Coronary artery (tissue), 2 donors: ENCODE measurements at places on chromosomes 2 and 18.

DNA sequence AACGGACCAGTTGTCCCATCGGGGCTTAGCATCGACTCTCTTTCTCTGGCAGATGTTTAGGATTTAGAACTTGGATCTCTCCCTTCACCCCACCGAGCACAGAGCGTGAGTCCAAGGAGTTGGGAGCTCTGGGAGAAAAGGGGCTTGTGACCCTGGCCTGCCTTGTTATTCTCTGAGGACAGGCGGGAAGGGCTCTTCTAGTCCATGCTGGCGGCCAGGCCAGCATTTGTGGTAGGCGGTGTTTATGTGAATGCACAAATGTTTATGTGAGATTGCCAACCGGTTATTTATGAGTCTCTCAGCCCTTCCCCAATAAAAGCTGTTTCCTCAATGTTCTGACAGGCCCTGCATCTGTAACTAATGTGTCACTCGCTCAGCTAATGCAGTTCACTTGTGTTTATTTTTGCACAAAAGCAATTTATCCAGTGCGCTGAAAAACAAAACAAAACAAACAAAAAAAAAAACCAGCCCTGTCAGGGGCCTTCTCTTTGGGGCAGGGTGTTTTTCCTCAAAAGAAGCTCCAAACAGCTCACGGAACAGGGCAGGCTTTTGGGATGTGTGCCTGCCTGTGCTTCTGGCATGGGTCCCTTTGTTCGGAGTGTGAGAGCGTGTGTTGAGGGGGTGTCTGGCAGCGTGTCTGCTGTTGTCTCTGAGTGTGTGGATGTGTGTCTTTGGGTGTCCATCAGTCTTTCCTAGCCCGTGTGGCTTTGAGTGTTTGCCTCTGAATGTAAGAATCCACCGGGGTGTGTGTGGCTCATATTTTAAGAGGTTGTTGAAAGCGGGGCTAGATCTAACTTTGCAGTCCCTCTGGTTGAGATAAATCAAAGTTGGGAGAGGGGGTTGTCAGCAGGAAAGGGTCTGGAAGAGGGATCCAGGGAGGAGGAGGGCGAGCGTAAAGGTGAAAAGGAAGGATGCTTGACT is 52.8 kb upstream of the HAAO start:
- peak; percentile 54 for DNase-seq

DNA sequence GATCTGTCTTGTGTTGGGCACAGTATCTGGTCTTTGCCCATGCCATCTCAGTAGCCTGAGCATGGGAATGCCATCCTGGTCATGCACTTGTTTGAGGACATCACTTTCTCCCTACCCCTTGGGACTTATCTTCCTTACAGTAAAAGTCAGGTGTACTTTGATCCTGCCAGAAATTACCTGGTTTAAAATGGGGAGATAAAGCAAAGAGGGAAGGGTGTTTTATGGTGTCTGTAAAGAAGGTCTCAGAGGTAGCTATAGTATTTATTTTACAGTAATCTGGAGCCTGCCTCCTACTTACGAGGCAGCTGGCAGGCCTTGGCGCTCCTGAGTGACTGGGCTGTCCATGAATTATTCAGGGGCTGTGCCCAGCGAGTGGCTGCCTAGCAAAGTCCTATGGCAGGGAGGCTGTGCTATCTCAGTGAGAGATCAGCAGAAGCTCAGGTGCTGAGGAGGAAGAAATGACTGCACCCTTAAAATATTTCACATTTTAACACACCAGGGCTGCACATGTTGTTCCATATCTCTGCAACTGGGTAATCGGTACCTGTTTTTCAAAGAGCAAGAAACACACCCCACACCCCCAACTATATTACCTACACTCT is 93.9 kb downstream of the SPTBN1 start:
- DNase-seq: no peak

DNA sequence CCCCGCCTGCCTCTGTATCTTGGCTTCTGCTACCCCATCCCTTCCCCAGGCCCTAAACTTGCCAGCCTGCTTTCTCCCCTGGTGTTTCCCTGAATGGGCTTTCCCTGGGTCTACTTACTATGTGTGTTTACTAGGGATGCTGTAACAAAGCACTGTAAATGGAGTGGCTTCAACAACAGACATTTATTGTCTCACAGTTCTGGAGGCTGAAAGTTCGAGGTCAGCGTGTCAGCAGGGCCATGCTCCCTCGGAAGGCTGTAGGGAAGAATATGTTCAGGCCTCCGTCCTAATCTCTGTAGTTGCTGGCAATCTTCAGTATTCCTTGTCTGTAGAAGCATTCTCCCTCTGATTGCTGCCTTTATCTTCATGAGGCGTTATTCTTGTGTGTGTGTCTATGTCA is 113.6 kb downstream of the DDX1 start:
- DNase-seq: no peak

DNA sequence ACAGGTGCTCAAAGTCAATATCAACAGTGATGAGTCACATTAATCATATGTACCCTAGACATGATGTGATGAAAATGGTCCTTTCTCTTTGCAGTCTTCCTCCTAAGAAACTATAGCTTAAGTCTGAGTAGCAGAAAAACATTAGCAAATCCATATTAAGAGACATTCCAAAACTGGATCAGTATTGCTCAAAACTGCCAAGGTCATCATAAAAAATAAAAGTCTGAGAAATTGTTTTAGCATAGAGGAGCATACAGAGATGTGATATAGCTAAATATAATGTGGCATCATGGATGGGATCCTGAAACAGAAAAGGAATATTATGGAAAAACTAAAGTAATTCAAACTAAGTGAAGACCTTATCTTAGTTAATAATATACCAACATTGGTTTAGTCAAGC is 1316.1 kb downstream of the SUCLG1 start:
- no peak for DNase-seq

DNA sequence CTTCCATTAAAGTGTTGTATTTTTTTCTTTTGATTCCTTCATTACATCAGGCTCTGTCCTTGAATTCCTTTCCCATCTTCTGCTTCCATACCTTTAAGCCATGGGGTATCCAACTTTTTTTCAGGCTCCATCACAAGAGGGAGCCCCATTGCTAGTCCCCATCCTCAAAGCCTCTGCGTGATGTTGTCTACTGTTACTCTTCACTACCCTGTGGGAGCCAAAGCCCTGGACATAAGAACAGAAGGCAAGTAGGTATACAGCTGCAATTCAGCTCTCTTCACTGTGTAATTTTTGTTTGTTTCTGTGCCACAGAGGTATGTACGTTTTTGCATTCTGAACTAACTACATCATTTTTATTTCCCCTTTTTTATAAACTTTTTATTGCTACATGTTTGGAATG is 36.6 kb upstream of the CCNYL1 start:
- DNase-seq: no peak

DNA sequence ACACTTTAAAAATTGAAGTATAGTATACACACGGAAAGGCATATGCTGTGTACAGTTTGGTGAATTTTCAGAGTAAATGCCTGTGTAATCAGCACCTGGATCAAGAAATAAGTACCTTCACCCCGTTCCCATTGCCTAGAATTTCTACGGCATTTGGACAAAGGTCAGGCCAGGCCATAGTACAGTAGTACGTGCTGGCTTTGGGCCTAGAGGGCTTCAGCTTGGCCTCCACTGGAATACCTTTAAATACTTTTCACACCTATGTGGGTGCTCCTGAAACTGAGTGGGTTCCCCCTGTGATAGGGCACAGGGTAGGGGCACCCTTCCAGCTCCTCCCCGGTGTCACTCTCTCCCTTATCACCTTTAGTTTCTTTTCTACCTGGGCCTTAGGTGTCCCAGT is 26.5 kb downstream of the TET3 start:
- DNase-seq: no peak

GRCh38 chr18:505483-506122 is 5.1 kb upstream of the COLEC12 start:
- DNase-seq: no peak

DNA sequence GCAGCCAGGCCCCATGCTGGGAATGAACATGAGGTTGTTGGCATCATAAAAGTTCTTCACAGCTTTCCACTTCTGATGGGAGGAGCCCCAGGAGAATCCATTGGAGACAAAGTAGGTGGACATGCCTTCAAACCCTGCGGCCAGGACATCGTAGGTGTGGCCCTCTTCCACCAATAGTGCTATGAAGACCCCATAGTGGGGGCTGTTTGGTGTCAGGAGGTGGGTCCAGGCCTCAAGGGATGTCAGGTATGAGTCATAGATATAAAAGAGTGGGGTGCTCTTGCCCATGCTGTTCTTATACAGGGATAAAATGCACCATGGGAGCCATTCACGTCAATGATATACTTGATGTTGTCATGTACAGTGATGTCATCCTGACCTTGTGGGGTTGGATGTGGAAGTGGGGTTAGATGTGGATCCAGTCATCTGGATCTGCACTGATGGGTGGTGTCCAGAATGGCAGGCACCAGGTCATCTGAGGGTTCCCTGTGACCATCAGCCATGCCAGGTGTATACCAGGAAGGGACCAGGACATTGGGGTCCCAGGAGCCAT is 22.1 kb upstream of the MCM6 start:
- no peak for DNase-seq

DNA sequence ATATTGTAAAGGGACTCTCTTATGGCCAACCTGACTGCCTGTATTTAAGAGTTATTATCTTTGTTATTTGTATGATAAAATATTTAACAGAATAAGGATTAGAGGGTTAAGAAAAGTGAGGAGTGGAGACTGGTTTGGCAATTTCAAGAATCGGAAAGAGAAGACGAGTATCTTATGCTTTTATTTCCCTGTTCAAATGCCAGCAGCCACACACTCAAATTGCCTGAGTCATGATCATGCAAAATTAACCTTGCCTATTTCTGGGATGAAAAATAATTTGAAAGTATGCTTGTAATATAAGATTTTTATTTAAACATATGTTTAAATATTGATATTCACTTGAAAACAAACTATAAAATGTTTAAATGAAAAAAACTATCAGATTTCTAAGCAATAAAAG is 188.6 kb downstream of the CD226 start:
- DNase-seq: no peak

DNA sequence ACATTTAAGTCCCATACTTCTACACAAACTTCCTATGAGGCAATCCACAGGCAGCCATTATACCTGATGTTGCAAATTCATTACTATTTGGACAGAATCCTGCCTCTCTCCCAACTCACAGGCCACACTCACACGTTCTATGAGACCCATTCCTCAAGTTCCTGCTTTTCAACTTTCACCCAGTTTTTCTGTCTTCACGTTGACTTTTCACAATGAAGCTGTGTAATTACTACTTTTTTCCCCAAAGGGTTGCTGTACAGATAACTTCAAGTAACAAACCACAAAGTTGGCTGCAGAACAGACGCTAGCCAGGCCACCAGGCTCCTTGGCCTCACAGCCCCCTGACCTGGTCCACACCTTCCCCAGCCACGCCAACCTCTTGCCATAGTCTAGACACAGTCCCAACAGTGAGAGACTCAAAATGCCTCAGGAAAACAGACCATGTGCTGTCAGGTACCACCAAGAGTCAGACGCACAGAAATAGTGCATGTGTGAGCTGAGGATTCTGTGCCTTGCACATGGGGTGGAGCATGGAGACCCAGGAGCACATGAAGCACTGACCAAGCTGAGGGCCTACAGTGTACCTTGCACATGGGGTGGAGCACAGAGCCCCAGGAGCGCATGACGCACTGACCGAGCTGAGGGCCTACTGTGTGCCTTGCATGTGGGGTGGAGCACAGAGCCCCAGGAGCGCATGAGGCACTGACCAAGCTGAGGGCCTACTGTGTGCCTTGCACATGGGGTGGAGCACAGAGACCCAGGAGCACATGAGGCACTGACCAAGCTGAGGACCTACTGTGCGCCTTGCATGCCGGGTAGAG is 61.0 kb downstream of the EIPR1 start:
- no peak for DNase-seq

DNA sequence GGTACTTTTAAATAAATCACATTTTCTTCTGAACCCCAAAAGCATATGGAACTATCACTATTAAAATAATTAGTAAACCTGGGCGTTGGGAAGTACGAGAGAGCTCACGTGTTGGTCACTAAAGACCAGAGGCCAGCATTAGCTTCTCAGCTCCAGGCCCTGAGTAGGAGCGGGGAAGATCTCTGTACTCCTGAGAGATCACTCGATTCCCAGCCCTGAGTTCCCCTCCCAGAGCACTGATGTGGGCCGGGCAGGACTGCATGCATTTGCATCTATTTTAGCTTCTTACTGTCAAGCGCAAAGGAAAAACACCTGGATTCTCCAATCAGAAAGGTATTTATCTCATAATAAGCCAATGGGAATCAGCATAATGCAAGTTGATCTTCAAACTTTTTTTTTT is 6.2 kb downstream of the PXDN start:
- no peak for DNase-seq

- peak; percentile 68 for DNase-seq
Observed at GRCh38 chr2:71790226-71791060, 337.1 kb downstream of the DYSF start.

DNA sequence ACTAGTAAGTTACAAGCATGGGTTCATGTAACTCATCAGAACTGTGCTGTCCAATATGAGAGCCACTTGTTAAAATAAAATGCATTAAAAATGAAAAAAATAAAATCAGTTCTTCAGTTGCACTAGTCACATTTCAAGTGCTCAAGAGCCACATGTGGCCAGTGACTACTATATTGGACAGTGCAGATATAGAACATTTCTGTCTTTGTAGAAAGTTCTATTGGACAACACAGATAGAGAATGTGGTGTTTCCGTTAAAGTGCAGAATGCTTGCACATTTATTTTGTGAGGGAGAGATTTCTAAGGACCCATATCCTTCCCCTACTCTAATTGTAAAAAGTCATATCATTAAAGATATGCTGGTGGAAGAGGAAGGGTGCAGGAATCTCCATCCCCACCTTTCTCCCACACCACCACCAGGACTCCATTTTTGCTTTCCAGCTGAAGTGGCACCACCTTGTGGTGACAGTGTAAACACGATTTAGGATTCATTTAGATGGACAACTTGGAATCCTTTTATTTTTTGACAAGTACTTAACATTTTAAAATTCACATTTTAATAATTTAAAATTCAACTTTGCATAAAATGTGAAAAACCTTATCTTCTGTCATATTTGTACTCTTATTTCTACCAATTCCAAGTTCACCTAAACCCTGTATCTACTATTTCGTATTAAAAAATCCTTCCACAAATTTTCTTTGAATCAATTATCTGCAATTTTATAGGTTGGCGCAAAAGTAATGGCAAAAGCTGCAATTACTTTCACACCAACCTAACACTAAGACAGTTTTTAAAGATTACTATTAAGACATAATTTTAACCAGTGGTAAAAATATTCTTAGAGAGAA is 9.4 kb upstream of the CD302 start:
- no peak for DNase-seq

GRCh38 chr2:24986372-24986771 is 14.6 kb upstream of the DNAJC27 start:
- DNase-seq: no peak

DNA sequence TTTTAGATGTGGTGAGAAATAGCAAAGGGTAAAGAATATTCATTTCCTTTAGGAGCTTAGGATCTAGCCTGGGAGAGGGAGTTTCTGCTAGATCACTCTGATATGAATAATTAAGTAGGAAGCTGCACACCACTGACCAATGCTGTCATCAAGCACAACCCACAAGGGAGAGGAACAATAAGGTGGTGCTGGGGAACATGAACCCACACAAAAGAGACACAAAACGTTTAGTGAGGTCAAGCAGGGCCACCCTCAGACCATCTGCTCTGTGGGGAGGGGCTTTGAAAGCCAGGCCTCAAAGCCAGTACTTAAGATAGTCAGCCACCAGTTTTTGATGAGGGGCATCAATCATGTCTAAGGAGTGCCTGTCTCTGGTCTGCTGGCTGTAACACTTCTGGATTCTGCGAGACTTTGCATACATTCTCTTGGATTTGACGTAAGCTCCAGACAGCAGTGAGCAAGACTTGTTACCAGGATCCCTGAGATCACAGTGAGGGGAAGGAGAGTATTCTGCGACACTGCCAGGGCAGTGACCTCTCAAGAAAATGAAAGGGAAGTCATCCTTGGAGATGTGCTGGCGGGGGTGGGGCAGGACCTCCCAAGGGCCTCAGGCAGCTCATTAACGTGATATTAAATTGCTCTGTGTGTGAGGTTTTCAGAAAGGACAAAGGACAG is 127.0 kb downstream of the CCBE1 start:
- DNase-seq: no peak
